ENCODE measurements at places on chromosomes 12 and 14.

DNA sequence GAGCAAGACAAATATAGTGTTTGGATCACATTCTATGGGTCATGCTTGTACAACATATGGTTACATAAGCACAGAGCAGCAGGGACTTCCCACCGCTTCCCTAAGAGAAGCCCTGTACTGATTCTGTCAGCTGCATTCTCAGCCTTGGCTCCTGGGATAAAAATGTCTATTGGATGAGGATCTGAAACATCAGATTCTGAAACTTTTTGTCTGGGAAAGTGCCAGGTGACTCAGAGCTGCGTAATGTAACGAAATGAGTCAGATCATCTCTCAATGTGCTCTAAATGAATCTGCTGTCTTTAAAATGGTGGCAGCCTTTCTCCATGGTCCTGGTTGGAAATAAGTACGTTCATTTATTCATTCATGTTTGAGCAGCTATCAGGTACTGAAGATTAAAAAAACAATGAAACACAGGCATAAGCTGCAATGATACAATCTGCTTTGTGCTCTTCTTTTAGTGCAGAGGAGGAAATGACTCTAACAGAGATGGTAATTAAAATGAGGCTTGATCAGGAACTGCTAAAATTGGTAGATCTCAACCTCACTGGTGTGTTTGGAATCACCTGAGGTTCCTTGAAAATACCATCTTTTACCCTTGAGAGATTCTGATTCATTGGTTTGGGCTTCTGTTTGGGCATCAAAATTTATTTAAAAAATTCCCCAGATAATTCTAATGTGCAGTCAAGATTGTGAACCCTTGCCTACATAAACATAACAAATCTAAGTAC lies 99.1 kb upstream of the NAP1L1 start:
- peak; percentile 84 for DNase-seq

DNA sequence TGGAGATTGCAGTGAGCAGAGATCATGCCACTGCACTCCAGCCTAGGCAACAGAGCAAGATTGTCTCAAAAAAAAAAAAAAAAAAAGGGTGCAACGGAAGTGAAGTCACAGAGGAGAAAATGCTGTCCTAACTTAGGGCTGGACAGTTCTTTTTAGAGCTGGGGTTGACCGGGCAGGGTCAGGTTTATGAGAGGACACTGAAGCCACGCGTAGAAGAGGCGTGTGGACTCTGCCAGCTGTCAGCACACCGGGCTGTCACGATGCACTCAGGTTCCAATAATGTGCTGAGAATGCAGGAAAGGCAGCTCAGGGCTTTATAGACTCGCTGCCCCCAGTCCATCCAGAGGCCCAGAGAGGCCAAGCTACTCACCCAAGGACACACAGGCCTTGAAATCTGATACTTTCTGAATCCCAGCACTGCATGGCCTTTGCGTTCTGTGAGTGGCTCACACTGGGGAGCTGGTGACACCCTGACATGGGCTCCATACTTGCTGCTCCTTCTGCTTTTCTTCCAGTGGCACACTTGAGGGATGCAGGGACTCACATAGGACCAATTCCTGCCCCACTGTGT lies 28.9 kb upstream of the SPPL3 start:
- DNase-seq, result no peak

DNA sequence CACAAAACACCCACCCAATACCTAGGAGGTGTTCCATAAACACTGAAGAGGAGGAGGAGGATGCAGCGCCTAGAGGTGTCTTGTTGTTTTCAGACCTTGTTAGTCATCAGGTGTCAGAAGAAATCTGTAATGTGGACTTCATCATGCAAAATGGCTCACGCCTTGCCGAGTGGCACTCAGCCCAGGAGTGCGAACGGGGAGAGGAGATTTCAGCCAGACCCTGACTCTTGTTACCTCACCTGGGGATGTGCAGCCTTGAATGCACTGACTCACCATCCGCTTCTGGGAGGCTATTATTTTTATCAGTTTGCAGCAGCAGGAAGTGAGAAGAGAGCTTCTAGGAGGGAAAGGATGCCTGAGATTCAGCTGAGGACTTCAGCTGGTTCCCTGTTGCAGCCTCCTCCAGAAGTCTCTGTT lies 48.2 kb upstream of the PLXNC1 start:
- no peak for DNase-seq

DNA sequence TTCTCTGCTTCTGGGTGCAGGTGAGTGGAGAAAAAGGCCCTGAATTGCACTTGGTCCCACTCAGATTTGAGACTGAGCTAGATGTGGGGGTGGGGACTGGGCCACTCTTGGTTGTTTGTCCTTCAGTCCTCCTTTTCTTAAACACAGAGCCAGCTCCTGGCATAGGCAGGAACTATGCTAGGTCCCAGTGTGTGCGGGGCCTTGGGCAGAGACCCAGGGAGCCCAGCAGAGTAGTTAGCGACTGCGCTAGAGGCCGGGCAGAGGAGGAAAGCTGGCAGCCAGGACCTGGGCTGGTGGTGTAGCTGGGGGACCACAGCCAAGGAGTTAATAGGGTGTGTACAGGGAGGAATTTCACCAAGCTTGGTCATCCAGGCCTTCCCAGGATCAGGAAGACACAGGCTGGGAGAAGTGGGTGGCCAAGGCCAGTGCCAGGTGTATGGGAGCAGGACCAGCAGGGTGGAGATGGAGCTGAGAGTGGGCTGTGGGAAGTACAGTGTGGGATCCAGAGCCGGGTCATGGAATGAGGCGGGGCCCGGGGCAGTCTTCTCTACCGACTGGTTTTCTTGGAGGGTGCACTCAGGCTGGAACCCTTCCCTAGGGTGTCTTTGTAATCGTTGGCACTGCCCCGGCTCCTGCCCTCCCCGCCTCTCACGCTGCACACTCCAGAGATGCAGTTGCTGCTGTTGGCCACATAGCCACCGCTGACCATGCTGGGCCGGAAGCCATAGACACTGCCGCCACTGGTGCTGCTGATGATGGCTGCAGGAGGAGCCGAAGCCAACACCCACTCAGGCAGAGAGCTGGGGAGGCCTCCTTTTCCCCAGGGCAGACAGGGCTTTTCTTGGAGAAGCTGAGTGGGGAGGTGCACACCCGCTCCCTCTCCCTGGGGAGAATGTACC lies 8.7 kb downstream of the KRT71 start:
- DNase-seq, result no peak

- no peak for DNase-seq
Observed at GRCh38 chr14:61573748-61574513, 121.4 kb upstream of the HIF1A start.

Data from brain pericyte (primary cell).